Large intestine (tissue), 12 donors: ENCODE measurements at places on chromosomes 1 and 21.

DNA sequence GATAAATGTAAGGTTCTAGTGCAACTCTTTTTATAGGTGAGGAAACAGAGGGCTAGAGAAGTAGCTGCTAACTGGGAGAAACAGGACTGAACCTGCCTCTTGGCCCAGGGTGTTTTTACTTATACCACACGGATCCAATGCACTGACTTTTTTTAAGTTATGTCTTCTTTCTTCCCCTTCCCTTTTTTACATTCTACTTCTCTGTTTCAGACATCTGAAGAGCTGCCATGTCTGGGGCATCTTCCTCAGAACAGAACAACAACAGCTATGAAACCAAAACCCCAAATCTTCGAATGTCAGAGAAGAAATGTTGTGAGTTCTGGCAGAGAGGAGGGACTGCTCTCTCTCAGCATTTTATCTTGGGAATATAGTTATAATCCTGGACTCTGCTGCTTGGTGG, 1.4 kb downstream of the PFKFB2 start:
- H3K4me3 ChIP-seq, result no peak overlapping the region
- H3K27me3 ChIP-seq, result no peaks in the 10 kb centered on the region
- peaks cover 44% of the 10 kb centered on the region for H3K4me1 ChIP-seq
- H3K27ac ChIP-seq, result peak overlapping the region; percentile 98
- H3K36me3 ChIP-seq, result peaks cover under 1% of the 10 kb centered on the region

GRCh38 chr1:236998546-236998945, 5.7 kb downstream of the MT1HL1 start:
- H3K36me3 ChIP-seq, result no peaks in the 10 kb centered on the region
- H3K27ac ChIP-seq, result no peak overlapping the region
- H3K4me3 ChIP-seq, result no peak overlapping the region
- no peaks in the 10 kb centered on the region for H3K4me1 ChIP-seq

DNA sequence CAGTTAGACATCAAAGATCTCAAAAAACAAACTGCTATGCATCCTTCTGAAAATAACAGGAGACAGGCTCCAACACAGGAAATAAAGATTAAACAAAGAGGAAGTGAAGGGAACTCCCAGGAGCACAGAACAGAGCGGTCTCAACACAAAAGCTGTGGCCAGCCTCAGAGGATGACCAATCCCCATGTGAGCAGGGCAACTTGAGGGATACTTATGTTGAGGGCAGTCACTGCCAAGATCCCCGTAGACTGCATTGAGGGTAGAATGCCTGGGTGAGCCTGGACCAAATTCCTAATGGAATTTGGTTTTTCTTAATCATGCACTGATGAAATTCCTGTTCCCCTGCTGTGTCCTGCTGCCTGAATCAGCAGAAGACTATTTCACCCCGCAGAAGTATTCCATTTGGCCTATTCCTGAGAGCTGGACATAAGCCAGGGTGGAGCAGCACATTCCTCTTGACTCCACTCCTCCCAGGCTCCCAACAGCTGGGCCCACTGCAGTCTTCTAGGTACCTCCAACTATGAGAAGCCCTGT, 49.0 kb downstream of the JAK1 start:
- DNase-seq, result no peak
- no peak overlapping the region for H3K4me3 ChIP-seq
- no peaks in the 10 kb centered on the region for H3K36me3 ChIP-seq
- H3K27ac ChIP-seq, result peak overlapping the region; percentile 29

DNA sequence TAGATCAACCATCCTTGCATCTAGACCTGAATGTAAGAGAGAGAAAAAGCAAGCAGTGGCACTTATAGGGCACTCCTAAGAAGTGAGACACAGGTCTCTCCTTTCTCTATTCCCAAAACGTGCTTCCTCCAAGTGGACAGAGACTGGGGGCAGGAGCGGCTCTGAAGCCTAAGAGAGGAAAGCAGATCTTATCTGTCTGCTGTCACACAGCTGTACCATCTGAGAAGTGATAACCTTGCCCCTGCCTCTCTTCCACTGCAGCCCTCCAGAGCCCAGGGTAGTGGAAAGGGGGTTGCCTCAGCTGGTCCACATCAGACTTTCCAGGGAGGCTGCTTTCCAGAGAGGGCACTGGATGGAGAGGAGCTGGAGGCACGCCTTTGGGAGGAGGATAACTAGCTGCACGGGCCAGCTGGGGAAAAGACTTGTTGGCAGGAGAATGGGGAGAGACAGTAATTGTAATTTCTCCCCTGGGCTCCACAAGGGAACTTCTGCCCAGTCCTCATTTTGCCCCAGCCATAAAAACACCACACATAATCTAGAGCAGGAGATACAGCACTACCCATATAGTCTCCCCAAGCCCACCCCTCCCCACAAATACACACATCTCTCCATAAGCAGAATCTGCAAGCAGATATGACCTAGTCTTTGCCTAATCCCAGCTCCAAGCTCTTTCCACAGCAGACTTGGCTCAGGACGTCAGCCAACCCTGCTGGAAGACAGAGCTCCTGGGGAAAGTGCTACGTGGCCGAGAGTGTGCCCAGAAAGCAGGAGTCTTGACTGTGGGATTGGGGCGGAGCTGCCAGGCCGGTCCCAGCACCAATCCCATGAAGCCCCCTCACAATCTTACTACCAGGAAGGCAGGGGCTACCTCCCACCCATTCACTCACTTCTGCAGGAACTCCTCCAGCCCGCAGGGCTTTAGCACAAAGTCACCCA, 31.2 kb downstream of the PIK3C2B start:
- no peak for DNase-seq
- no peaks in the 10 kb centered on the region for H3K27me3 ChIP-seq
- peaks cover 87% of the 10 kb centered on the region for H3K36me3 ChIP-seq
- no peak overlapping the region for H3K27ac ChIP-seq
- H3K4me1 ChIP-seq, result peaks cover 5% of the 10 kb centered on the region
- no peak overlapping the region for H3K4me3 ChIP-seq

- H3K4me3 ChIP-seq, result peak overlapping the region; percentile 78
- peaks cover 9% of the 10 kb centered on the region for H3K4me1 ChIP-seq
- H3K27ac ChIP-seq, result peak overlapping the region; percentile 84
- H3K27me3 ChIP-seq, result no peaks in the 10 kb centered on the region
- no peak for DNase-seq
- H3K36me3 ChIP-seq, result peaks cover 33% of the 10 kb centered on the region
Measured at GRCh38 chr1:145858238-145858900, 512 bp downstream of the PIAS3 start.

DNA sequence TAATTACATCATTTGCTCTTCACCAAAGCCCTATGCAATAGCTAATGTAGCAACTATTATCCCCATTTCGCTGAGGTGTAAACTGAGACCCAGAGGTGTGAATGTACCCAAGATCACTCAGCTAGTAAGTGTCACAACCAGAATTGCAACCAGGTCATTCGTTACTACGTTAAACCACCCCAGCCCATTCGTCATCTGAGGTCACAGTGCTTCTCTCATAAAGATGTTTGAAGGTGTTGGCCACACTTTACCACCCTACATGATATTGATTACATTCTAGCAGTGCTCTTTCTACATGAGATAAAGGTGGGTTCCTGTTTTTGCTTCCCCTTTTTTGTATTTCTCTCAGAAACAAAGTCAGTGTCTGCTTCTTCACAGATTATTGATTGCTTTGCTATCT, 195.3 kb downstream of the ZBTB18 start:
- H3K27ac ChIP-seq, result no peak overlapping the region
- no peaks in the 10 kb centered on the region for H3K27me3 ChIP-seq
- no peaks in the 10 kb centered on the region for H3K36me3 ChIP-seq
- DNase-seq, result no peak

- no peak for DNase-seq
- no peak overlapping the region for H3K4me3 ChIP-seq
- H3K4me1 ChIP-seq, result no peaks in the 10 kb centered on the region
- no peak overlapping the region for H3K27ac ChIP-seq
- H3K27me3 ChIP-seq, result no peaks in the 10 kb centered on the region
Measured at GRCh38 chr1:198543670-198544260, 3.3 kb upstream of the ATP6V1G3 start.

DNA sequence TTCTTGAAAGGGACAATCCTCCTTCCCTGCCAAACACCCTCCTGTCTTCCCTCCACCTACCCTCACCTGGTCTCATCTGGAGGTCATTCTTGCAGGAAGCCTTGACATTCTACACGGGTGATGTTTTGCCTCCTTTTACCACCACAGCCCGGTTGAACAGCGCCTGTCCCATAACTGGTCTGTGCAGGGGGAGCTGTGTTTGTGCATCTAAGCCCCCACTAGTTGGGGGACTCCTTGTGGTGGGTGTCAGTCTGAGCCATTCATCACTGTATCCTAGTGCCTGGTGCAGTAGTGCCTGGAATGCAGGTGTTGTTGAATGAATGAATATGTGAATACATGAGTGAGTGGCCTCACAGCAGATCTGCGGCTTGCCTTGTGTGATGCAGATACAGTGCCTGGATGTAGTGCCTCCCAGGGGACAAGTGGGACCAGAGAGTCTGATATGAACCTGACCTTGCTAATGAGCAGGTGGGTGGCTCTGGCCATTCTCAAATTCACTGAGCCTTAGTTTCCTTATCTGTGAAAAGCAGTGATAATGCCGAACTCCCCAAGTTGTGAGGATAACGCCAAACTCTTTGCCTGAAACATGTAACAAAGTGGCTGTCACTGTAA, 79.8 kb downstream of the OMA1 start:
- H3K4me1 ChIP-seq, result no peaks in the 10 kb centered on the region
- H3K4me3 ChIP-seq, result no peak overlapping the region
- no peaks in the 10 kb centered on the region for H3K36me3 ChIP-seq
- no peaks in the 10 kb centered on the region for H3K27me3 ChIP-seq
- no peak for DNase-seq

DNA sequence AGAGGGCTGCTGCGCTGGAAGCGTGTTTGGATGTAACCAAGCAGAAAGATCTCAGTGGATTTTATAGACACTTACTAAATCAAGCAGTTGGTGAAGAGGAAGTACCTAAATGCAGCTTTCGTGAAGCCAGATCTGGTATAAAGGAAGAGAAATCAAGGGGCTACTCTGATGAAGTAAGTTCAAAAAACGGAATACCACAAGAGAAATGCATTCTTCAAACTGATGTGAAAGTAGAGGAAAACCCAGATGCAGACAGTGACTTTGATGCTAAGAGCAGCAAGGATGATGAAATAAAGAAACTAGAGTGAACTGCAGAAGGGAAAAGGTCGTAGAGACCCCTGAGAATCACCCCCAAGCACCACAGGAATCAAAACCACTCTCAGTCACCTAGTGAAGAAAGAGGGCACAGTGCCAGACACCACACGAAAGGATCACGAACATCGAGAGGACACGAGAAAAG, 40.8 kb upstream of the NEXN start:
- DNase-seq, result no peak
- no peaks in the 10 kb centered on the region for H3K27me3 ChIP-seq
- H3K4me3 ChIP-seq, result no peak overlapping the region
- no peaks in the 10 kb centered on the region for H3K4me1 ChIP-seq

DNA sequence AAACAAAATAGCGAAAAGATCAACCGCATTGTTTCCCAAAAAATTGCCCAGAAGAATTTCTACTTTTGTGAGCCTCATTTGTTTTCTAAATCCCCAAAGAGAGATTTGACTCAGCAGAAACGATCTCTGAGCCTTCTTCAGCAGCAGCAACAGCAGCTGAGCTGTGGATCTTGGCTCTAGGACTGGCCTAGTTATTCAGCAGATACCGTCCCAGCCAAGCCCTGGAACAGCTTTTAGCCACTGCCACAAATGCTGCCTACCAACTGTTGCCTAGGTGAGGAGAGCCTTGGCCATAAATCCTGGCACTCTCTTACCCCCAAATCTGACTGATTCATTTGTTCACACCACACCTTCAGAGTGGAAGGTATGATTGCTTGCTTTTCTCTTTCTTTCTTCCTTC, 320.1 kb downstream of the TGFB2 start:
- DNase-seq, result no peak
- H3K27ac ChIP-seq, result no peak overlapping the region
- no peaks in the 10 kb centered on the region for H3K4me1 ChIP-seq
- H3K36me3 ChIP-seq, result no peaks in the 10 kb centered on the region

DNA sequence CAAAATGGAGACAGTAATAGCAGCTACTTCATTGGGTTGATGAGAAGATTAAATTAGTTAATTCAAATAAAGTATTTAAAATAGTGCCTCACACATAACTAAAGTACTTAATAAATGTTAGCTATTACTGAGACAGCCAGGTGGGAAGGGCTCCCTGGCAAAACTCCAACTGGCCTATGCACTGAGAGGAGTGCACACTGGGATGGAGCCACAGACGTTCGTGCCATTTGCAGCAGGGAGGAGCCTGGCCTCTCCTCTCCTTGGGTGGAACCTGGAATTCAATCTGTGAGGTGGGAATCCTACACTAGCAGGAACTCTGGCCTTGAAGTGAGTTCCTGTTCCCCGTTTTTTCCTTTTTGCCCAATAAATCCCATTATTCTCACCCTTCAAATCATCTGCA, 28.1 kb downstream of the SLC5A9 start:
- no peaks in the 10 kb centered on the region for H3K27me3 ChIP-seq
- peaks cover 20% of the 10 kb centered on the region for H3K36me3 ChIP-seq
- H3K27ac ChIP-seq, result peak overlapping the region; percentile 75
- DNase-seq, result peak; percentile 91
- no peak overlapping the region for H3K4me3 ChIP-seq

DNA sequence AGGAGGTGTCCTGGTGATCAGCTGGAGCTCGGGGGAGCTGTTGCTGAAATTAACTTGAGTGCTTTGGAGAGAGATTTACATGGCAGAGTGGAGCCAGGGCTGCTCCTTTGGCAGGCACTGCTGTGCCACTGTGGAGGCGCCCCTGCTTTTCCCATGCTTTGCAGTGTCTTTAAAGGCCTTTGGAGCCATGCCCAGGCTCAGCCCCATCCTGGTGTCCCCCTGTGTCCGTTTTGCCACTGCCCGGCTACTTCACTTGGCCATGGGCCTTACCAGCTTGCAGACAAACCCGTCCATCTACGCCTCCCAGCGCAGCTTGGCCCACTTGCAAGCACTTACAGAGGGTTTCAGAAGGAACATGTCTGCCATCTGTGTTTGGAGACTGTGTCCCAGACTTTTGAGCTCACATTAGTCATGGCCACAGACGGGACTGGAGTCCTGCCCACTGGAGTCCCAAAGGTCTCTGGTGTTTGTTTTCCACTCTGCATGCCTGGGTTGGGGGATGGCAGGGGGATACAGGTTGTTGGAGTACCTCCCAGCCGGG, 18.2 kb upstream of the LAMTOR5 start:
- no peak overlapping the region for H3K27ac ChIP-seq
- no peak overlapping the region for H3K4me3 ChIP-seq
- no peaks in the 10 kb centered on the region for H3K4me1 ChIP-seq
- DNase-seq, result no peak
- H3K27me3 ChIP-seq, result peaks cover 9% of the 10 kb centered on the region

DNA sequence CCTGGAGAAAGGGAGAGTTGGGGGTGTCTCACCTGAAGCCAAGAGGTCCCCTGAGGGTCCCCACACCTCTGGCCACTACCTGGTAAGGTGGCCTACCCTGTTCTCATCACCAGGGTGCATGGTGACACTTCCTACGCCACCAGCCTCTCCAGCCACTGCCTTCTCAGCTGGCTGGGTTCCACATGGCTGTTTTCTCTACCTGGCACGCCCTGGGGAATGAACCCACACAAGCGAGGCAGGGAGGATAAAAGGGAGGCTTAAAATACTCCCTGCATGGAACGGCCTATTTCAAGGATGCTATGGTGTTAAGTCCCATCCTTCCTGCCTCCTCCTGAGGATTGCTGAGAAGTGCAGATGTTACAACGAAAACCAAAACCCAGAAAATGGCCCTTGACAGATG, 84.7 kb downstream of the PIK3CD start:
- no peaks in the 10 kb centered on the region for H3K4me1 ChIP-seq
- H3K36me3 ChIP-seq, result peaks cover 92% of the 10 kb centered on the region
- no peak overlapping the region for H3K27ac ChIP-seq
- DNase-seq, result no peak
